ENCODE measurements at places on chromosomes 1 and 21.
A peak's percentile ranks its signal among the peaks of the same experiment; 100 is the strongest.

DNA sequence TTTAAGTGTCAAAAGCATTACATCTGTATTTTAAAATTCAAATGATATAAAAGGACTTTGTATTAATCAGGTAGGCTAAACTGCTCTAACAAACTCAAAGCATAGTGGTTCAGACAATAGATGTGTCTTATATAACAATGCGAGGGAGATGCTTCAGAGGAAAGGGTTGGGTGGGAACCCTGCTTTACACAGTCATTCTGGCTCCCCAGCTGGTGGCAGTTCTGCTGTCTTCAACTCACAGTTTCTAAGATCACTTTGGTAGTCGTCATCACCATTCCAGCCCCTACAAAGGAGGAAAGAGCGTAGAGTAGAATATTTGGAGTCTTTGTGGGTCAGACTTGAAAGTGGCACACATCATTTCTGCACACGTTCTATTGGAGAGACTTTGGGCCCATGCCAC, 4.2 kb downstream of the PTGFRN start:
- DNase-seq, result no peak

DNA sequence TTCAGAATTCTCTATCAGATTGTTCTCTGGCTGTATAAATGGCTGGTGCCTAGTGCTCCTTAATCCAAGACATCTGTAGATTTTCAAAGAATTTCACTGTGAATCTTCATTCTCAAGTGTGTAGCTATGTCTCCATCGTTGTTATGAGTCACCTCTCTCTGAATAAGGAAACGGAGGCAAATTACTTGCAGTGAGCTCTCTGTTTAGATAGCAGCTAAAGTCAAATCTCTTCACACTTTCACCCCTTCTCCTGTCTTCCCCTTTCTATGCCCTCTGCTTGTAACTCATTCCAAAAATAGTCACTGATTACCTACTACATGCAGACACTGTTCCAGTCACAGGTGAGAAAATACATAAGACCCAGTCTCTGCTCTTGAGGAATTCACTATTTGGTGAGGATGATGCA, 39.7 kb downstream of the CHML start:
- no peak for DNase-seq

DNA sequence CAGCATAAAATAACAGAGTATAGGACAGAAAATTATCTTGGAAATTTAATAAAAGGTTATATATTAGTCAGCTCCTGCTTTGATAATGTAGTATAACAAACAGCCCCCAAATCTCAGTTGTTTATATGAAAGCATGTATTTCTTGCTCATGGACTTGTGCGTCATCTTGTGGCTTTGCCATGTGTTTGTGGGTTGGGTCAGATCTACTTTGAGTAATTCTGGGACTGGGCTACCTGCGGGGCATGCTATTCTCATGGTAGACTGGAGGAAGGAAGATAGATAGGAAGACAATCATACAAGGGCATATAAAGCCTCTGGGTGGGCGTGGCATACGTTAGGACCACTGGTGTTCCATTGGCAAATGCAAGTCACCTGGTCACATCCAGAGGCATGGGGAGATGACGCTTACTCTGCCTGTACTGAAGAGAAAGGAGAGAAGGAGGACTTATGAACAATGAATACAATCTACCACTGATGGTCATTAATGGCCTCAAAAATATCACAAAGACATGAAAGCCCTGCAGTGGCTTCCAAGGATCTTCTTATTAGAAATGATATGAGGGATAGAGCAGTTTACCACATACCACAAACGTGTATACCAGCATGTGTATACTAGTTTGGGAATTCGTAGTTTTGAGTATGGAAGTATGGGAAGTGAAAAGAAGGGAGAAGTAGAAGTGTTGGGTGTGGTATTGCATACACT, 267.0 kb downstream of the DISC1 start:
- DNase-seq, result no peak

DNA sequence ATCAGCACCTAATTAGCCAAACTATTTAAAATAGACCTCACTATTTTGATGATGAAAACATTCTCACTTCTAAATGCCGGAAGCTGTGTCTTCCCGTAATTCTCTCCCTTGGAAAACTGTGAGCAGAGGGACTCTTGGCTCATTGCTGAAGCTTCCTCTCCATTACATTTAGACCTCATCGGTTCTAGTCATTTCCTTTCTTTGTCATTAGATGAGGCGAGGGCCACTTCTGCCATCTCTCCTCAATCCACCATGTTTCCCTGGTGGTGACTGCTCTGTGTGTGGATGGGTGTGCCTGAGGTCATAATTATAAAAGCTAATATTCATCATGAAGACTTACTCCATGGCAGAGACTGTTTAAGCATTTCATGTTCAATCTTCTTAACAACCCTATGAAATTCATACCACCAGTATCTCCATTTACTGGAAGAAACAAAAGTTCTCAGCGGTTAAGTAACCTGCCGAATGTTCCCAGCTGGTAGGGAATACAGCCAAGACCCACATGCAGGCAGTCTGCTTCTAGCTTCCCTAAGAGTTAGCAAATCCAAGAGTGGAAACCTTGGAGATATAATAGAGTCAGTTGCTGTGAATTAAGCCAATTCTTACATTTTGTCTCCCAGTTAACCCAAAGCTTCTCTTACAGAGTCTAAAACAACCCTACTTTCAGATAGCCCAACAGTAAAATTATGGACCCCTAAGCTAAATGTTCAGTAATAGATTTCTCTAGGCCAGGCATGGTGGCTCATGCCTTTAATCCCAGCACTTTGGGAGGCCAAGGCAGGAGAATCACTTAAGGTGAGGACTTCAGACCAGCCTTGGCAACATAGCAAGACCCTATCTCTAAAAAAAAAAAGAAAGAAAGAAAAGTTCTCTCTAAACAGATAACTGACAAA, 156.2 kb downstream of the ZBTB18 start:
- DNase-seq, result no peak

DNA sequence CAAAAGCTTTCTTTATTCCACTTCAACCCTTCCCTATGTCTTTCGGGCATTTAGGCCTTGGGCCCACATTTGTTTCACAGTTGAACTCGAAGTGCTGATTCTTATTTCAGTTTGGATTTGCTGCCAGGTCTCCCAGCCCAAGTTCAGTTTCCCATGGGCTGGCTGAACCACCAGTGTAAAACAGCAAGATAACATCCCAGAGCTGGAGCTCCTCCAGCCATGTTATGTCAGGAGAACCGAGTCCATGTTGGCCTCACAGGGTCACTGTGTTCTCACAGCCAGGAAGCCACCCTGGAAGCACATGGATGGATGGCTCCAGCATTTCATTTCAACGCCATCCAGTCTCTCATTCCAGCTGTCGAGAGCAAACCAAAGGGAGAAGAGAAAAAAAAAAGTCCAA, 45.2 kb upstream of the RXRG start:
- no peak for DNase-seq

DNA sequence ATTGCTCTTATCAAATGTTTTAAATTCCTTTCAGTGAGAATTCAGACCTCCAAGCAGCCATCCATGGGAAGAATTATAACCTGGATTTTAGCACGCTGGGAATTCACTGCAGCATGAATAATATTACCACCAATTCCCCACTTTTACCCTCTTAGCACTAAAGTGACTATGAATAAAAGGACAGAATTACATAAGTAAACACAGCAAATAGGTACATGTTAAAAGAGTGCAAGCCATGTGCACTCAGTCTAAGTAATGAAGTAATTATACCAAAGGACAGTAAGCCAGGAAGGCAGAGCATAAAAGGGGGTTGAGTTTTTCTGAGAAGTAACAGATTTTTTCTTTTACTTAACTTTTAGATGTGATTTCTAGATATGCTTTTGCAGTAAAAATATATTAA, 176.3 kb downstream of the DENND1B start:
- DNase-seq, result no peak

DNA sequence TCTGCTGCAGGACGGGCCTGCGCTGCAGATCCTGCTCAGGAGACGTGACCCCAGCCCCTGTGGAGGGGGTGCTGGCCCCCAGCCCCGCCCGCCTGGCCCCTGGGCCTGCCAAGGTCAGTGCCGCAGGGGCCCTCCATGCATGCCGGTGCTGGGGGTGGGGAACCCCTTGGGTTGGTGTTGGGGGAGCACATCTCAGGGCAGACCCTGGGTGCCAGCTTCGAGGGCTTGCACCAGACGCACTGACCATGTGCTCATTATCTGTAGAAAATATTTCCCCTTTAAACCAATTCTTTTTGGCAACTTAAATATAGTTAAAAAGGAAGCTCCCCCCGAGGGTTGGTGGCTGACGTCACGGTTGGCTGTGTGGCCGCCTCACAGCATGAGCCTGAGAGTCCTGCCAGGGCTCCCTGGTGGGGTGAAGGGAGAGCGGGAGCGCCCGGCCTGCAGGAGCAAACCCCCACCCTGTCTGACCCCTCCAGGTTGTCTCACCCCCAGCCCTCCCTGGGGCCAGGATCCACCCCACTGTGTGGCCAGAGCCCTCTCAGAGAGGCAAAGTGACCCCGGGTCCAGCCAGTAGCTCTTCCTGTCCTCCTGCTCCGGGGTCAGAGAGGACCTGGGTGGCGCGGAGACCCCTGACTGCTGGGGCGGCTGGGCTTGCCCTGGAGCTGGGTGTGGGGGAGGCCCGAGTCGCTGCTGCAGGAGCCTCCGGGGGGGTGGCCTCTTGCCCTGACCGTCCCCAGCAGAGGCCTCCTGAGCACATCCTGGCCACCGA, 5.3 kb upstream of the PFKL start:
- DNase-seq, result no peak

GRCh38 chr1:215631489-215631888, 64.4 kb downstream of the KCTD3 start:
- no peak for DNase-seq

GRCh38 chr1:55623311-55623710, 408.1 kb upstream of the USP24 start:
- no peak for DNase-seq

DNA sequence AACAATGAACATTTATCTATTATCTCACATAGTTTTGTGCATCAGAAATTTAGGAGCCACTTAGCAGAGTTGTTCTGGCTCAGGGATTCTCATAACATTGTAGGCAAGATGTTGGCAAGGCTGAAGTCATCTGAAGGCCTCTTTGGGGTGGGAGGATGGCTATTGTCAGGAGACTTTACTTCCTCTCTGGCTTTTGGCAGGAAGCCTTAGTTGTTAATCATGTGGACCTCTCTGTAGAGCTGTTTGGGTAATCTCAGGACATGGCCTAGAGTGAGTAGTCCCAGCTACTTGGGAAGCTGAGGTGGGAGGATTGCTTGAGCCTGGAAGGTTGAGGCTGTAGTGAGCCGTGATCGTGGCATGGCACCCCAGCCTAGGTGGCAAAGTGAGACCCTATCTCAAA, 40.2 kb downstream of the RASAL2 start:
- no peak for DNase-seq

DNA sequence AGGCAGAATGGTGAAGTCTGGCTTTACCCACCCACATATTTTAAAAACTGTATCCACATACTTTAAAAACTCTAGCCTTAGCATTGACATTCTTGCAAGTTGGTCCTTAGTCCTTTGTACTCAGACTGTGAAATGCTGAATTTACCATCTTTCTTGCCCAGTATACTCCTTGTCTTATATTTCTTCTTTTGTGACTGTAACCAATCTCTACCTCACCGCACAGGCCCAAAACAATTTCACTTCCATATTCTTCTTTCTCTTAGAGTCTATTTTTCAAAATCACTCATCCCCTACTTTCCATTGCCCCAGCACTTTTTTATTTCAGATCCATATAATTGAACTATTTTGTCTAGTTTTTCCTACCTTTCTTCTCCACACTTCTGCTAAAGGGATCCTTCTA, 892.4 kb upstream of the B3GALT2 start:
- DNase-seq, result no peak

- no peak for DNase-seq
Measured at GRCh38 chr1:221945669-221946068, 203.8 kb upstream of the DUSP10 start.

- no peak for DNase-seq
Measured at GRCh38 chr1:178324003-178324402, 172.8 kb downstream of the CLEC20A start.

GRCh38 chr1:95504321-95504720, 270.3 kb downstream of the RWDD3 start:
- no peak for DNase-seq

DNA sequence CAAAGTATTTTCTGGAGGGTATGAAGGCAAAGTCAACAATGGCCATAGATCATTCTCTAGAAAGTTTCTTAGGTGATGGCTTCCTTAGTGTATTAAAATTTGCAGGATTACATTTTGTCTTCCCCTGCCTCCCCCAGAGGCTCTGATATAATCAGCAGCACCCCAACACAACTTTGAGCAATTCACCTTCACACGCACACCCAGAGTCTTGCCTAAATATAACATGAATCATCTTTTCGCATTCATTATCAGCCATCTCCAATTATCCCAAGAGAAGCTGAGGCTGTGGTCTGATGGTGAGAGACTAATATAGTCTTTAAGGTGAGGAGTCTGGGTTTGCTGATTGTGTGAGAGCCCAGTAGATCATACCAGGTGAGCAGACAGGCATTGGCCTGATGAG, 343.0 kb downstream of the RRAGC start:
- DNase-seq, result no peak

DNA sequence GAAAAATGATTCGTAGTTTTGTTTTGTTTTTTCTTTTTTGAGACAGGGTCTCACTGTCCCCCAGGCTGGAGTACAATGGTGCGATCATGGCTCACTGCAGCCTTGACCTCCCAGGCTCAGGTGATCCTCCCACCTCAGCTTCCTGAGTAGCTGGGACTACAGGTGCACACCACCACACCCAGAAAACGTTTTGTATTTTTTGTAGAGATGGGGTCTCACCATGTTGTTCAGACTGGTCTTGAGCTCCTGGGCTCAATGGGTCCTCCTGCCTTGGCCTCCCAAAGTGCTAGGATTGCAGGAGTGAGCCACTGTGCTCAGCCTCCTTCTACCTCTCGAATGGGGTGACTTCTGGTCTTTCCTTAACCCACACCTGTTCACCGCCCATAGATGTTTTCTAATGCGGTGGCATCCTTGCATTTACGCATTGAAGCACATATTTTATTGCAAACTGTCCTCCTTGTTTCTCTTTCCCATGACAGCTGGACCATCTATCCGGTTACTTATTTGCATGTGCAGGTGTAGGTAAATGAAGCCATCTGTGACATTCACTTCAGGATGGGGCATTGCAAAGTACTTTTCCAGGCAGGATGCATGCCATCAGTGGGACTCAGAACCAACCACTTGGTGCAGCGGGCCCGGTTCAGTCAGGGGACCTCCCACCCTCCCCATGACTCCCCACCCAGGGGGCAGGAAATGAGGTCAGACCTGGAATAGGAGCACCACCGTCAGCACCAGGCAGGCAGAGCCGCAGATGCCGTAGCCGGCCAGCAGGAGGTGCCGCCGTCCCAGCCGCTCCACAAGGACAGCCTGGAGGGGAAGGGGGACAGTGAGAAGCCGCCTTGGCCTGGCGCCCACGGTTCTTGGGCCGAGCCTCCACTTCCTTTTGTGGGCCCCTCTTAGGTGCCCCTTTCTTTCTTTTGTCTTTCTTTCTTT, 16.5 kb downstream of the SLC2A7 start:
- peak; percentile 71 for DNase-seq

DNA sequence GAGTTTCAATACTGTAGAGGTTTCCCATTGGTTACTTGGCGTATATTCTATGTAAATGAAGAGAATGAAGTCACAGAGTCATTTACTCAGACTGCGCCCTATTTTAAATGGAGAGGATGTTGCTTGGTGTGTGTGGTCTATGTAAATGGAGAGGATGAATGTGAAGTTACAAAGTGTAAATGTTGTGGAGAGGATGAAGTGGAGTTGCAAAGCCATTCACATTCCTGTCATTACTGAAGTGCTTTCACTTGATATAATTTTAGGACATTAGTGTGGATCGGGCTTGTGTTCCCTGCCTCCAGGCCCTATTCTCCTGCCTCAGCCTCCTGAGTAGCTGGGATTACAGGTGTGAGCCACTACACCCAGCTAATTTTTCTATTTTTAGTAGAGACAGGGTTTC, 99.4 kb upstream of the CACYBP start:
- no peak for DNase-seq

GRCh38 chr1:162950187-162950586, 89.2 kb upstream of the CCDC190 start:
- DNase-seq, result no peak
